ENCODE measurements at places on chromosomes 3 and 15. TPM values are rescaled to one million over a fixed set of nuclear protein-coding genes. Genes with fewer than 3 reads are reported as not detected.

DNA sequence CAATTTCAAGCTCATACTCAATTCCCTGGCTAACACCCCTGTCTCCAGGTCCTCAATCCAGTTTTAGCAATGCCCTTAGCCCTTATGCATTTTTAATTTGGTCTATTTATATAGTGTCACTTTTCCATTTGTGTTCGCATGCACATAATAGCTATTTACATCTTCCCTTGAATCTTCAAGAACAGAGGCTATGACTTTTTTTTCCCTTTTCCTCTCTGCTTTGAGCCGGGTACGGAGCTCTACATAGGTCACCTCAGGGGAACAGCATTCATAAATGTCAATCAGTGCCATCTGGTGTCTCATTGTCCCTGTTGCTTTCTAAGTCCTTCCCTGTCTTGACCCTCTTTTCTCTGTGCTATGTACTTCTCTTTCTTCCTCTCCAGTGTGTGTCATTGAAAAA, 26.5 kb upstream of the ACTC1 start:
- H3K36me3 ChIP-seq, result no peaks in the 10 kb centered on the region
- no peak overlapping the region for H3K4me3 ChIP-seq
- no peak for DNase-seq

- H3K4me1 ChIP-seq, result no peaks in the 10 kb centered on the region
- H3K36me3 ChIP-seq, result no peaks in the 10 kb centered on the region
- H3K27me3 ChIP-seq, result no peaks in the 10 kb centered on the region
- no peak for DNase-seq
Observed at GRCh38 chr3:5709714-5710113, 522.2 kb downstream of the EDEM1 start.

DNA sequence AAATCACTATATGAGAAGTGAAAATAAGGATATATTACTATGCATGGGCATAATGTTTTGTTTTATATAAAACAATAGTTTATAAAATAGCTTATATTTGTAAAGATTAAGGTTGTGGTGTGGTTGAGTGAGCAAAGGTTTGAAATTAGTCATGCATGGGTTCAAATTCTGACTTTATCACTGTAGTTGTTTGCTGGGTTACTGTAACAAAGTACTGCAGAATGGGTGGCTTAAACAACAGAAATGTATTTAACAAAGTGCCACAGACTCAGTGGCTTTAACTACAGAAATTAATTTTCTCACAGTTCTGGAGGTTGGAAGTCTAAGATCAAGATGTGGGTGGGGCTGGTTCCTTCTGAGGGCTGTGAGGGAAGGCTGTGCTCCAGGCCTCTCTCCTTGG, 184.8 kb upstream of the THRB start:
- H3K27me3 ChIP-seq, result no peaks in the 10 kb centered on the region
- no peak overlapping the region for H3K27ac ChIP-seq
- H3K4me1 ChIP-seq, result no peaks in the 10 kb centered on the region
- no peaks in the 10 kb centered on the region for H3K36me3 ChIP-seq

DNA sequence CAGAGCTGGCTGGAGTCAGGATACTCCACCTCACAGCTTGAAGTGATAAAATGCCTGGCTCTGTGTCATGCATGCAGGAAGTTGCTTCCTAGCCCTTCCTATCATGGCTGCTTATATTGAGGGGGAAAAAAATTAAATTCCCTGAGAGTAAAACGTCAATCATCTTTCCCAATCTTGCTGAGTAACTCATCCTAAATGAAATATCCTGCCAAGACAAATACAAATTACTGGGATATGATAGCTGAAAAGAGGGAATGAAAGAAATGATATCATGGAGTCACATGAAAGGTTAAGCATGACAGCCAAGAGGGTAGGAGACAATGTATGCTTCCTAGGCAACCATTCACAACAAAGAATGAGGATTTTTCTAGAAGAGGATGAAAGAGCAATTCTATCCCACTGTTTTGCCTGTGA, 110.6 kb downstream of the ABI3BP start:
- no peaks in the 10 kb centered on the region for H3K27me3 ChIP-seq
- no peaks in the 10 kb centered on the region for H3K36me3 ChIP-seq
- no peaks in the 10 kb centered on the region for H3K4me1 ChIP-seq
- H3K4me3 ChIP-seq, result no peak overlapping the region
- DNase-seq, result no peak

GRCh38 chr3:143234526-143234925, 115.0 kb downstream of the CHST2 start:
- H3K4me1 ChIP-seq, result no peaks in the 10 kb centered on the region
- no peaks in the 10 kb centered on the region for H3K27me3 ChIP-seq
- DNase-seq, result no peak
- H3K4me3 ChIP-seq, result no peak overlapping the region
- H3K27ac ChIP-seq, result no peak overlapping the region

- H3K4me3 ChIP-seq, result no peak overlapping the region
- no peaks in the 10 kb centered on the region for H3K27me3 ChIP-seq
- no peaks in the 10 kb centered on the region for H3K36me3 ChIP-seq
- H3K4me1 ChIP-seq, result no peaks in the 10 kb centered on the region
Observed at GRCh38 chr3:94373456-94373855, 310.6 kb downstream of the NSUN3 start.

- H3K36me3 ChIP-seq, result no peaks in the 10 kb centered on the region
- DNase-seq, result no peak
- no peaks in the 10 kb centered on the region for H3K4me1 ChIP-seq
- no peak overlapping the region for H3K4me3 ChIP-seq
- no peaks in the 10 kb centered on the region for H3K27me3 ChIP-seq
Observed at GRCh38 chr3:24037971-24038370, 92.9 kb downstream of the NR1D2 start.

- peaks cover 7% of the 10 kb centered on the region for H3K4me1 ChIP-seq
- no peaks in the 10 kb centered on the region for H3K36me3 ChIP-seq
- H3K4me3 ChIP-seq, result peak overlapping the region; percentile 48
- peak; percentile 51 for DNase-seq
- H3K27me3 ChIP-seq, result no peaks in the 10 kb centered on the region
Observed at GRCh38 chr3:169966951-169967915, 626 bp downstream of the SEC62 start.

- H3K4me1 ChIP-seq, result peaks cover 7% of the 10 kb centered on the region
- DNase-seq, result peak; percentile 81
- no peaks in the 10 kb centered on the region for H3K36me3 ChIP-seq
- no peaks in the 10 kb centered on the region for H3K27me3 ChIP-seq
Observed at GRCh38 chr15:89898614-89899294, 5.0 kb upstream of the AP3S2 start.

CCDC54 gene
- total RNA-seq, result not detected

ANKRD34C gene
- total RNA-seq, result not detected

ST8SIA2 gene
- not detected for total RNA-seq

CHRD gene
- 5.5 TPM for total RNA-seq

CLSTN2 gene
- 20.1 TPM for total RNA-seq

C15orf62 gene
- 0.91 TPM for total RNA-seq

ITGA11 gene
- total RNA-seq, result not detected

C3orf85 gene
- 0.81 TPM for total RNA-seq

Measured in Caco-2 (cell line).